Activated T-cell treated with anti-CD3 and anti-CD28 coated beads, Interleukin-2, amount 50 U/mL, for 24 hours (primary cell): ENCODE measurements at places on chromosomes 3 and 15.

GRCh38 chr15:48721061-48721810, 75.7 kb upstream of the FBN1 start:
- no peak for DNase-seq

- no peak for DNase-seq
These were observed 42.7 kb upstream of the DCUN1D1 start for GRCh38 chr3:183022936-183023516.

GRCh38 chr3:143584474-143584873, 263.8 kb downstream of the SLC9A9 start:
- no peak for DNase-seq

DNA sequence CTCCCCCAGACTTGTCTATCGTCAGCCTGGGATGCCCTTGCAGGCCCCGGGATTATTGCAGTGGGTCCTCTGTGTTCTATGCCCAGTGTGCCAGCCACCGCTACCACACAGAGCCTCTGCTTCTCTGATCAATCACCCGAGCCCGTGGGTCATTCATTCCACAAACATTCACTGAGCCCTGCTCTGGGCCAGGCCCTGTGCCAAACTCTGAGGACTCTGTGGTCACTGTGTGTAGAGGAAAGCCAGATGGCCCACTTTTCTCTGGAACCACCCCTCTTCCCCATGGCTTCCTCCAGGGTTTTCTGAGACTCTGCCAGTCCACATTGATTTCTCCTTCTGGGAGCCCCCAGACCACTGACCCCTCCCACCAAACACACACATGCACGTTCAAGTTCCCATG, 55.5 kb downstream of the BSN start:
- no peak for DNase-seq

- DNase-seq, result no peak
These were observed 73.1 kb upstream of the SLCO3A1 start for GRCh38 chr15:91780387-91780786.

DNA sequence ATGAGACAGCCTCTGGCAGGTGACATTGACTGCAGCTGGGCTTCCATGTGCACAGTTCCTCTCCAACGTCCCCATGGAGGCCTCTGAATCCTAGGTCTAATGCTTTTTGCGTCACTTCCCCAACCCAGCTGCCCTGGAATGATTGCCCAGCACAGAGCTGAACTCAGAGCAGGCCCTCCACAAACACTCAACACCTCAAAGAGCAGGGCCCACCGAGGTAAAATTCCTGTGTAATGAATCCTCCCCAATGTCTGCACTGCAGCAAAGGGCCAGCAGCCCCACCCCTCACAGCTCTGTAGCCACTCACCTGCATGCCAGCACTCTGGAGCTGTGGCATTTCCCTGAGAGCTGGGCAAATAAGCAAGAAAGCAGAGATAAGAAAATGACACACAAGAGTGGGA, 42.6 kb upstream of the DUSP7 start:
- DNase-seq, result no peak

GRCh38 chr15:64731805-64732151, 43.6 kb downstream of the RBPMS2 start:
- no peak for DNase-seq

GRCh38 chr3:153835540-153835939, 285.6 kb upstream of the ARHGEF26 start:
- no peak for DNase-seq

GRCh38 chr15:40150163-40150925, 10.5 kb upstream of the BUB1B start:
- no peak for DNase-seq

DNA sequence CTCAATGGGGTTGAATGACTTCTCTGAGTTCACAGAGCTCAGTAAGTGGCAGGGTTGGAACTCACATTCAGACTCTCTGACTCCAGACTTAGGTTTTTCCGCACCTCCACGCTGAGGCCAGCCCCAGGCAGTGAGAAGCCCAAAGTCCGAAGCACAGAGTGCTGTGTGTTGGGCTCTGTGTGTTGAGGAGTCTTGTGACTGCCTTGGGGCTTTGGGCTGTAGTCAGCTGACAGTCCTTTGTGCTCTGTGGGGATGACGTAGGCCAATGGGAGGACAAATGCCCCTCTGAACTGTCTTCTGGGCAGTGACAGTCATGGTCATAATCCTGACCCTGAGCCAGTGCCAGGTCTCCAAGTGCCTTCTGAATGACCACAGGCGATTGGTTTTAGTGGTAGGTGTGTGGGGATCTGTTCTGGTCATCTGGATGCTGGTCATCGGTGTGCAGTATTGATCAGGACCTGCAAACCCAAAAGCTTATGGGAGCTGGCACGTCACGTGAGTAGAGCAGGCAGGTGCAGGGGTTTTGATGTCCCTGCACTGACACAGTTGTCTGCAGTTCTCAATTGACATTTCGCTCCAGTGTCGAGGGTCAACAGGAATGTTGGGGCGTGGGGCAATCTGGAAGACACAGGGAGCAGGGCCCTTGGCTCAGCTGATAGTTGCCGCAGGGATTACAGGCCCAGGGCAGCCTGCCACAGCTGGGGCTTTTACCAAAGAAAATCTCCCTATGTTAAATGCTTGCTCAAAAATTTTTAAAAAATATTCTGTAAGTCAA, 45.3 kb downstream of the CAPN3 start:
- no peak for DNase-seq

GRCh38 chr3:97949110-97949485, 23.1 kb downstream of the RIOX2 start:
- DNase-seq, result no peak

GRCh38 chr3:152204218-152204617, 64.5 kb upstream of the MBNL1 start:
- DNase-seq, result no peak

- DNase-seq, result no peak
These were observed 202.7 kb upstream of the BHLHE40 start for GRCh38 chr3:4776399-4776979.

GRCh38 chr15:96285729-96286254, 44.7 kb upstream of the NR2F2 start:
- no peak for DNase-seq

DNA sequence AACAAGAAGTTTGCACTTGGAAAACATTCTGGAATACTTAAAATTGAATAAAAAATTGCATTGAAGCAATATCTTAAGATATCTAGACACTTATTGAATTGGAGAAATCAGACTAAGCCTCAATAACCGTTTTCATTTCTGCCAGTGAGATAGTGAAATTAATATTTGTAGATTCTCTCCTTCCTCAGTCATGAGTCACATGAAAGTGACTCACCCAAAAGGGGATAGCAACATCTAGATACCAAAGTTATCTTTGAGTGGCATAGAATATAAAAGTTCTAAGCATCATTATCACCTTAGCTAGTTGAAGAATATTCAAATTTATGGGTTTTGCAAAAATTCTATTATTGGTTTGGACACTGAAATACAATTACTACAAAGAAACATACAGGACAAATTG, 614.8 kb upstream of the ZNF717 start:
- DNase-seq, result no peak

- peak; percentile 63 for DNase-seq
These were observed 29.9 kb downstream of the MBNL1 start for GRCh38 chr3:152298393-152299248.

GRCh38 chr3:145411605-145412004, 749.4 kb downstream of the PLOD2 start:
- DNase-seq, result no peak

DNA sequence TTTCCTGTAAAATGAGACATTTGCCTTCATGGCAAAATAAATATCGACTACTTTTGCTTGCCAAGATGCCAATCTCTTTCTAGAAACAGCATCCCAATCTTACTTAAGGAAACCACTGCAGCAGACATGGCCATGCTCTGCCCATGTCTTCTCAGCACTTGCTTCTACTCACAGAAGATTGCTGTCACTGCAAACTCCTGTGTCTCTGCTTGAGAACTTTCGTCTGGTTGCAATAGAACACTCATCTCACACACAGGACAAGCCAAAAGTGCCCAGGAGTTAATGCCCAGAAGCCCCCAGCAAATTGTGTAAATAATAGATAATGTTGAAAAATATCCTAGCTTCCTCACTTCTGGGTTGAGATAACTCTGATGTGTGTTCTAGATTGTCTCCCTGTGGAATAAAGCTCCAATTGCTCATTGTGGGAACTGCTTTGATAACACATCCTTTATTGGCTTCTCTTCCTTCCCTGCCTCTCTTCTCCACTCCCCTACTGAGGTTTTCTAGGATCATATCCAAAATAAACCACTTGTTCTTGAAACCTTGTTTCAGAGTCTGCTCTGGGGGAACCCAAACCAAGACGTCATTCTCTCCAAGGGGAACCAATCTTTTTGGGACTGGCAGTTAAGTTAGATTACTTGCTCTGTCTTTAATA, 156.3 kb upstream of the STRIT1 start:
- no peak for DNase-seq

GRCh38 chr15:44910981-44911625, 45.4 kb upstream of the TERB2 start:
- no peak for DNase-seq

DNA sequence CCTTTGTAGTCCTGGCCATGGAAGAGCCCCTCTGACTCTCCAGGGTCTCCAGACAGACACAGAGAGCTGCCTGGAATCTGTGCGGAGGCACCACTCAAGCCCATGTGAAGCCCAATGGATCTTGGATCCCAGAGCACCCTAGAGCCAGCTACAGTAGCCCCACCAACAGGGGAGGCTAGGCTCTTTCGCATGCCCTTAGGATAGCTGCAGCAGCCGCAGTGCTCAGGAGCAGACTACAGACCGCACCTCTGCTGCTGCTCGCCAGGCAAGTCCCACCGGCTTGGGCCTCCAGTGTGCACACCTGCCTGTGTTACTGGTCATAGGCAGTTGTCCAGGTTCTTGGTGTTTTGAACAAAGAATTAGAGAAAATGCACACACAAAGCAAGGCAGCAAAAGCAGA, 131.6 kb downstream of the SPATA16 start:
- DNase-seq, result no peak

DNA sequence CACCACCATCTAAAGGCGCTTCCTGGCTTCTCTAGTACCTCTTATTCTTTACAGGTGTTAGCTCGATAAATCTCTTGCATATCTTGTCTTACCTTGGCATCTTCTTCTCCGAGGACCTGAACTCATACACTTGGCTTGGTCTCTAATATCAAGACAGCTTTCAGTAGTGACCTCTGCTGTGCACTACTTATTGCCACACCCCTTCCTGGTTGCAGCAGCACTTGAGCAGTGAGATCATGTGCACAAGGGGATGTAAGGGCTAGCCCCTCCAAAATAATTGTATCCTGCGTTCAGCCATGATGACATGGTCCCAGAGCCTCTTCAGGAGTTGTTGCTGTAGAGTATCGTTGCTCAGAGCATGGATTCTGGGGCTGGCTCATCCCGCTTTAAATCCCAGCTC, 1.3 kb upstream of the PLA1A start:
- no peak for DNase-seq

GRCh38 chr3:4726549-4726948, 233.4 kb downstream of the ITPR1 start:
- DNase-seq, result no peak

DNA sequence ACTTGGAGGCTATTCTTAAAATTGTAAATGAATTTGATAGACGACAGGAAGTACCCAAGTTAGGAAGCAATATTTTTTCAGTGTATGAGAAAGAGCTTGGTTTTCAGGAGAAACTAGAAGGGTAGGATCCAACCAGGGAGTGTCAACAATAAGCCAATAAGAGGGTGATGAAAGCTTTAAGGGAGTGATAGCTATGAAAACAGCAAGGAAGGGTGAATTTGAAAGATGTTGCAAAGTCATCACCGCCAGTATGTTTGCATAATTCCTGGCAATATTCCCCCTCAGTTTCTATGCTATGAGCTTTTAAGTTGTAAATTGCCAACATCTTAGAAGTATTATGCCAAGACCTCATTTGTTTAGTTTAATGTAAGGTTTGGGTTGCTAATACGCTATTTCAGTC, 11.8 kb upstream of the CSTA start:
- DNase-seq, result no peak

- DNase-seq, result no peak
These were observed 32.2 kb downstream of the CFAP20DC start for GRCh38 chr3:59017617-59017984.

GRCh38 chr15:95875121-95875643, 455.3 kb upstream of the NR2F2 start:
- DNase-seq, result no peak

DNA sequence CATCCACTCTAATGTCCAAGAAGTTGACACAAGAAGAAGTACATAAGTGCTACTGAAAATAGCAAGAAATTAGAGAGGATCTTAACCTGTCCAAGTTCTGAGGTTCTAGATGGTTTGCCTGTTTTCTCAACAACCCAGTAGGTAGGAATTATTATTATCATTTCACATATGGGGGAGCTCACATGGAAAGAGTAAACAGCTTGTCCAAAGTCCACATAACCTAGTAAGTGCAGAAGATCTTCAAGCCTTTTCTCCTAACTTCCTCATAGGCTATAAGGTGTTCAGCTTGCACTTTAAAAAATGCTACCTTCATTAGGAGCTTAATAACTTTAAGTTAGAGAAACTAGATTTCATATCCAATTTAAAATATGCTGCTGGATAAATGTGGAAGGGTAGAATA, 3.0 kb downstream of the SLC2A2 start:
- DNase-seq, result no peak

GRCh38 chr3:132980102-132980501, 58.1 kb upstream of the TMEM108 start:
- DNase-seq, result no peak

DNA sequence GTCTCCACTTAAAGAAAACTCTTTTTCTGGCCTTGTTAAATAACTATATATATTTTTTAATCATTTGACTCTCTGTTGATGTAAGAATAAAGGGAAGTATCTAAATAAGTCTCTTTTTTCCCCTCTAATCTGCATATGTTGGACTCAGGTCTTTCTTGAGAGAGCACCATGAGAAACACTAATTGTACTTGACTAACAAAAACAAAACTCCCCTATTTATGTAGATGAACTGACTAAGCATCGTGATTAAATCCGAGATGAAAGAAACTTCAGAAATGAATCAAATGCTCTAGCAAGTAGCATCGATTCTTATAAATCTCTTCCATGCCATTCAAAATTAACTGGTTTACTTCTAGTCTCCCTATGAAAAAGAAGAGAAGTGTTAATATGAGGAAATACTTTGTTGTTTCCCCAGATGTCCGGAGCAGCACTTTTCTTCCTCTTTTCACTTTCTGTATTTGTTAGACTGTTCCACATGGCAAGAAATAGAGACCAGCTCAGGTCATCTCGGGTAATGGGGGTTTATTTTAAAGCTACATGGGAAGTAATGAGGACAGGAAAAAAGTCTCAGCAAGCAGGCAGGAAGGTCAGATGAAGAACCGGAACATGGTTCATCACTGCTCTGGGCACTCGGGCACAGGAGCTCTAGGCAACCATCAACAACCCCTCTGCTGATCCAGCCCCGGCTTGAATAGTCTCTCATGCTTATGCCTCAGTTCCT, 288.3 kb downstream of the CNTN6 start:
- DNase-seq, result no peak

GRCh38 chr15:41634072-41634626, 26.1 kb upstream of the MGA start:
- DNase-seq, result no peak
